ENCODE measurements at places on chromosomes 1 and 21. TPM values are rescaled to one million over a fixed set of nuclear protein-coding genes. Genes with fewer than 3 reads are reported as not detected.

Gene SPRR2B
- total RNA-seq = not detected

Gene LCE6A
- total RNA-seq = not detected

Gene MAP3K21
- total RNA-seq = 0.73 TPM

Gene TNFSF18
- under 0.01 TPM for total RNA-seq

Gene RXRG
- 0.17 TPM for total RNA-seq

Gene LCE1B
- not detected for total RNA-seq

Gene EPS8L3
- total RNA-seq = not detected
